Stimulated activated CD4-positive, alpha-beta T cell treated with anti-CD3 and anti-CD28 coated beads, Interleukin-15, amount 100 ng/mL, for 48 hours (primary cell): ENCODE measurements at places on chromosomes 2 and 18.

- no peak for DNase-seq
These were observed 56.7 kb downstream of the MAPK4 start for GRCh38 chr18:50616484-50617048.

- no peak for DNase-seq
These were observed 29.4 kb downstream of the POU3F3 start for GRCh38 chr2:104883357-104883756.

DNA sequence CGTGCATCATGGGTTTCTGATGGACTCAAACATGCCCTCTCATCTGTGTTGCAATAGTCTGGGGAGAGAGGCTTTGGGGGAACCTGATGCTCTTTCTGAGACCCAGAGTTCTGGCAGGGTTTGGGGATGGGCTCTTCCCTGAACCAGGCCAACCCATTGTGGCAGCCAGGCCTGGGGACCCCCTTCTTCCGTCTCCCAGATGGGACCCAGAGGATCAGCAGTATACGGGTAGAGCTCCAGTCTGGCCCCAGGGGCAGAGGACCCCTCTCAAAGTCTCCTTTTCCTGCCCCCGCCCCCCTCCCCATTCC lies 333.7 kb downstream of the DYSF start:
- no peak for DNase-seq

- DNase-seq, result no peak
These were observed 124.8 kb downstream of the AFF3 start for GRCh38 chr2:100017633-100018032.

DNA sequence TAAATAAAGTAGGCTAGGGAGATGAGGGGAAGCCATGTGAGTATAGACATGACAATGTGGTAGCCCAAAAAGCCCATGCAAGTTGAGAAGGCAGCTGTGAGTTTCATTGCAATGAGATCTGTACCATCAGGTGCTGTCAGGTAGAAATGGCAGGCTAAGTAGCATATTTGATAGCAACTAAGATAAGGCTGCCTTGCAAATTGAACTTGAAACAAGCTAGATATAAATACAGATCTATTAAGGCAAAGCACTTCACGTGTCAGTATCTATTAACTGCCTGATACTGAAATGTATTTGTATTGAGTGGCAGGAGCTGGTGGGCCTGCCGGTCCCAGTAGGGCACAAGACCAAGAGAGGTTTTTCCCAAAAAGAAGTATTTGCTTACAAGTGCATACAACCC lies 419.9 kb downstream of the TDRD15 start:
- no peak for DNase-seq

GRCh38 chr2:127305990-127306585 lies 12.1 kb upstream of the ERCC3 start:
- no peak for DNase-seq

DNA sequence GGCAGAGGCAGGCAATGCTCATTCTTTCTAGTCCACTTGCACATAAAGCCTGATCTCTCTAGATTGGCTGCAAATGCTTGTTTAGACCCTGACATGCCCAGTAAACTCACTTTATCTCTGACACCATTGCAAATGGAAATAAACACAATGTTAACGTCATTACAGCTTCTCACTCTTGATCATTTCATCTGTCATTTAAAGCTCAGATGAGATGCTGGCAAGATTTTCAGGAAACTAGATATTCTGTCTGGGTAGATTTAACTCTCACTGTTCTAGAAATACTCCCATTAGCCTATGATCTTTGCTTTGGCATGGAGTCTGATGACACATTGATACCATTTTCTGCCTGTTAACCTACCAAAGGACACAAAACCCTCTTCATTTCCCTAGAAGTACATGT lies 320.7 kb upstream of the HNRNPA3 start:
- no peak for DNase-seq

DNA sequence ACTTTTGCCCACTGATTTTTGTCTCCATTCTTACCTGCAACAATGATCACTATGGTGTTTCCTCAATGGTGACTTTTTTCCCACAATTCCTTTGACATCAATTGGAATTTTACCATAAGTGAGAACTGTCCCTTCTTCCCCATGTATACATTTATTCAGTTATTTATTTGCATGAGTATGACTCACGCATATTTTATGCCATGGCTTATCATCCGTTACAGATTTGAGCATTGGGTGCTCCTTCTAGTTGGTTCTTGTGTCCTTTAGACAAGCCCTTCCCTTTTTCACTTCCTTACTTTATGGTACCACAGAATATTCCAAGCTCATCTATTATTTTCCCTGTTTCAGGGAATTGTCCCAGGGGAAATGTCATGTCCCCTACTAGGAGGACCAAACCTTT lies 7.6 kb downstream of the COX5B start:
- DNase-seq, result no peak

- no peak for DNase-seq
These were observed 237.5 kb downstream of the PHLPP1 start for GRCh38 chr18:62952807-62953206.

DNA sequence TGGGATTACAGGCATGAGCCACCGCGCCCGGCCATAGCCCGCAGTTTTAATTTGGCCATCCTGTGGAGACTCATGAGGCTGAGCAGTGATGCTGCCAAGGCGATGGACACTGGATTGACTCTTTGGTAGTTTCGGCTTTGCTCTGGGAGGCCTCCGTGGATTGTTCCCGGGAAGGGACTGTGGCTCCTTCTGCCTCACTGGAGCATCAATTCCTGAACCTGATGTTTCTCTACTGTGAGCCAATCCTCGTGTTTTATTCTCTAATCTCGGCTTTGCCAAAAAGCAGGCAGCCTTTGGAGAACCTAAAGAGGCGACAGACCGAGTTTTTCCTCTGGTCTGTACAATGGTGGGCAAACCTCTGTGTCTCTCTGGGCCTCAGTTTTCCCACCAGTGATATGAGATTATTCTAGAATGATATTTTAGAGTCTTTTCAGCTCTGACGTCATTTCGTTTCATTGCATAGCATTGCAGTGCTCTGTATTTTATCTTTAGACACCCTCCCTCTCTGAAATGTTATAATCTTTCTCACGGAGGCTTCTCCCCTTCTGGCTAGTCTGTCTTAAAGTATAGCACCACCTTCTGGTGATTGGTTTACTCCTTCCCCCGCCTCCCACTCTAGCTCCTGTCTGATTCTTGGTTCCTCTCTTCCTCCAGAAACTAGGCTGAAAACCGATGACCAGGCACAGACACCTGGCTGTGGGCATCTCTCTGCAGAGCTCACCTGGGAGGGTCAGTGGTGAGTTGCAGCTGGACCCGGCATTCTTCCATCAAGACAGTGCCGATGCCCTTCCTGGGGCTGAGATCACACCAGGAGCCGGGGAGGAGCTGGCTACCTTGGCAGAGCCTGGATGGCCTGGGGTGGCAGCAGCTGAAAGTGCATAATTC lies 341.3 kb downstream of the MYCN start:
- DNase-seq, result no peak

DNA sequence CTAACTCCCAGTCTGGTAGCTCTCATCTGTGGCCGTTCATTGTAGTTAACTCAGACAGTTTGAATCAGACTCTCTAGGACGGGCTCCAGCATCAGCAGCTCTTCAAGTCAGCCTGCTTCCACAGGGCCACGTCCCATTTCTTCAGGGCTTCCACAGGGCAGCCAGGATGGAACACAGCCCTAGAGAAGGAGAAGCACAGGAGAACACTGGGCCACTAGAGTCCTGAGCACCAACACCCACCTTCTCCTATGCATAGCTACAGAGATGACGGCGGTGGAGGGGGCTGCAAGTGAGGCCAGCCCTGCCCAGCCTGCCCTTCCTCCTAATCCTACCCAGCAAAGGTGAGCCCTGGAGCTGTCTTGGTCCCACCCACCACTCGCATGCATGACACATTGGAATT lies 10.2 kb upstream of the TEX261 start:
- no peak for DNase-seq

DNA sequence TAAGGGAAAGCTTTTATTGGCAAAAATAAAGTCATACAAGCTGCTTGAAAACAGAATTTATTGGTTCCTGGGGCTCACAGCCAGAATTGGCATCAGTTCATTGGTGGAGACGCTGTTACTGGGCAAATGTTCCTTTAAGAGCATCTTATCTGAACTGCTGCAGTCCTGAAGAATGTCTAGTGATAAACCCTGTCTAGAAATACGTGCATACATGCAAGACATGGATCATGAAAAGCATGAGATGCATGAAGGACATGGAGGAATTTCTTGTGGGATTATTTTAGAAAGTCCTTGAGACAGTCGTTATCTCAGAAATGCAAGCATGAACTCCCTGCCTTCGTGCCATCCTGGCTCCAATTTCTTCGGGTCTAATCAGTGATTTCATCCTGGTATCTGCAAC lies 32.5 kb upstream of the FHOD3 start:
- no peak for DNase-seq

GRCh38 chr2:121804340-121804739 lies 48.9 kb downstream of the TSN start:
- DNase-seq, result no peak

DNA sequence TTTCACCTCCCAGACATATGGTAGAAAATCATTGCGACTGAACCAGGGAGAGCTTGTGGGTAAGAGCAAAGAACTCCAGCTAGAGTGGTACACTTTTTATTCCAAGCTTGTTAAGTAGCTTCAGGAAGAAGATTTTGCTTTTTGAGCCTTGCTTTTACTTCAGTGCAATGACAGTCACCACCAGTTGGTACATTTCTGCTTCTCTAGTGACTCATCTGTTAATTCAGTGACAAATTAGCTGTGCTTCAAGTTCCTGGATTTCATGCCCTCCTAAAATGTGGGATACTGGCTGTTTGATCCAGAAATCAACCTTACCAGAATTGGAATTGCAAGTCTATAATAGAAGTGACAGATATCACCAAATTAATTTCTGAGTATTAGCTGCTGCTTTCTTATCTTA lies 117.6 kb upstream of the TTN start:
- no peak for DNase-seq

DNA sequence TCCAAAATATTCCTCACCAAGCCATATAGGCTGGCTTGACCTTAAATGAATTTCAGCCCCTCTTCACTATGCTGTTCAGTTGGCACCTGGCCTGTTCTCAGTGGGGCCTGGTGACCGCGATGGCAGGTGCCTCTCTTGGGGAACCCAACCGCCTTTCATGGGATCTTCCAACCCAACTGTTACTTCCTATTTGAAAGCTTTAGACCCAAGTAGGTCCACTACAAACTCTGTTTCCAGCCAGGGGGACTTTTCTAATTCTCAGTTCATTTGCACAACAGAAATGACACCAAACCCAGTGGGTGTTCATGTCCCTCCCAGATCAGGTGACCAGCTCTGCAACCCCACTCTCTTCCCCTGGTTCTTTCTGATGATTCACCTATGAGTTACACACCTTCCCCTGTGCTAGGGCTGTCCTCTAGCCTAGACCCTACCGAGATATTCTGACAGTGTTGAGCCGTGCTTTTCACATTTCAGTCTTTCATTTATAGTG lies 35.6 kb upstream of the NDUFV2 start:
- DNase-seq, result no peak
